ENCODE measurements at places on chromosomes 13 and 19. TPM values are rescaled to one million over a fixed set of nuclear protein-coding genes. Genes with fewer than 3 reads are reported as not detected.

Gene ACTL9
- polyA plus RNA-seq = not detected

Gene GIPC3
- polyA plus RNA-seq = 2.8 TPM

Gene C19orf67
- not detected for polyA plus RNA-seq

Gene F10
- 17.5 TPM for polyA plus RNA-seq

Gene DNM2
- 166 TPM for polyA plus RNA-seq

Gene RNF17
- not detected for polyA plus RNA-seq

Gene ZNF556
- polyA plus RNA-seq = 0.58 TPM

Gene RXFP2
- 0.37 TPM for polyA plus RNA-seq

Gene ATP5F1D
- 91.4 TPM for polyA plus RNA-seq

Gene PRR22
- 4.4 TPM for polyA plus RNA-seq

Gene DACT3
- polyA plus RNA-seq = 23.7 TPM

Gene ZNF429
- polyA plus RNA-seq = 17.3 TPM

GRCh38 chr13:58855283-58855682 lies 1223.7 kb downstream of the PCDH17 start:
- no peak for DNase-seq

GRCh38 chr13:92912629-92913028 lies 314.0 kb upstream of the GPC6 start:
- DNase-seq = no peak

GRCh38 chr13:88862095-88862620 lies 1191.0 kb downstream of the SLITRK5 start:
- no peak for DNase-seq

DNA sequence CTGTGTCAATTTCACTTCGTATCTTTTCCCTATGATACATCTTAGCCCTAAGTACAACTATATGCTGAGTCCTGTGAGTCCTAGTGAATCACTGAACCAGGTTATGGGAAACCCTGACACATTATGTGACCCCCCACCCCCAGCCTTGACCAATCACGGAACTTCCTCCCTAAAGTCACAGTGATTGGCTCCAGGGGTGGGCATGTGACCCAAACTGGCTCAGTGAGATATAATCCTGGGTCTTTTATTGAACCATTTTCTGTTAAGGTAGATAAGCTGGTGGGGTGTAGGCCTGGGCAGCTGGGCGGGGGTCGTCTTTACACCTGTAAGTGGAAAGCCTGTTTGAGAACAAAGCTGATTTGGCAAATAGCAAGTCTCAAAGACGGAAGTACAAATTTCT lies 19.8 kb upstream of the FBL start:
- no peak for DNase-seq

DNA sequence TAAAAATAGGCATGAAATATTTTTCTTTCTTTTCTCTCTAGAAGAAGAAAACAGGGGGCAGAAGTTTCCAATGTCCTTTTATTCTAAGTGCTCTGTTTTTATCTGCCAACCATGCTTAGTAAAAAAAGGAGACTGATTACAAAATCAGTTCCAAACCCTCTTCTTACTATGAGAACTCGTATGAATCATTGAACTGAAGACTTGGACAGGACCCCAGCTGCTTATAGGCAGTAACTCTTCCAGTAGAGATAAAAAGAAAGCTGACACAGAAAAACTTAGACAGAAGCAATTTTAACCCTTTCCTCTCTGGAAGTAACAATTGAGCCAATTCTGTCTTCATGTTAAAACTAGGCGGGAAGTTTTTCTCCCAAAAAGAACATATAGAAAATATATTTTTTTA lies 24.5 kb upstream of the FREM2 start:
- no peak for DNase-seq

DNA sequence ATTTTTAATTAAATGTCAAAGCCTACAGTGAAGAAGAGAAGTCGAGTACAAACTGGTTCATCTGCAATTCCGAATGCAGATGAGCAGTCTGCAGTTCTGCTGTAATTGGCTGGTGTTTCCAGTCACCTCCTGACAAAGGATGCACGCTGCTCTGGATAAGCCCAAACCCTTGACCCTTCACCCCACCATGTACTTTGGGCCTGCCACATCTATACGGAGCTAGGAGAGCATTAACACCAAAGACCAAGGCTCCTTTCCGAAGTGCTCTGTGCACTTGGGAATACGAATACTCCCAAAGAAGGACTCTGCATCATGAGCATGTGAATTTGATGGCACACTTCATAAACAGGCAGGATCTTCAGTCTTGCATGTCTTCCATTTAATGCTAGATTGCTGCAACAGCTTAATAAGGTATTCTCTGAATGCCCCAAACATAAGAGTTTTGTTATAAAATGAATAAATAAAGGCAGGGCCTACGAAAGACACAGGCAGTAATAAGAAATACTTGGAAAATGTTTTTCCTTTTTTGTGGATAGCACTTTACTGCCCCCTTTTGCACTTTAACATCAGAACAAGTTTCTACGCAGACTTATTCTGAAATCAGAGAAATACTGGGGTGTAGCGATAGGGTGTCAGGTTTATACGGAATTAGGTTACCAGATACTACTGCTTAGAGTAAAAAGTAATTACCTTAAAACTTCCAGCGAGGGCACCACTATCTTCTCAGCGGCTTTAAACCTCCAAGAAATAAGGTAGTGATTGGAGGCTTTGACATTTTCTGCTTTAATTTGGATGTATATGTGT lies 15.0 kb downstream of the EFNB2 start:
- DNase-seq = no peak

DNA sequence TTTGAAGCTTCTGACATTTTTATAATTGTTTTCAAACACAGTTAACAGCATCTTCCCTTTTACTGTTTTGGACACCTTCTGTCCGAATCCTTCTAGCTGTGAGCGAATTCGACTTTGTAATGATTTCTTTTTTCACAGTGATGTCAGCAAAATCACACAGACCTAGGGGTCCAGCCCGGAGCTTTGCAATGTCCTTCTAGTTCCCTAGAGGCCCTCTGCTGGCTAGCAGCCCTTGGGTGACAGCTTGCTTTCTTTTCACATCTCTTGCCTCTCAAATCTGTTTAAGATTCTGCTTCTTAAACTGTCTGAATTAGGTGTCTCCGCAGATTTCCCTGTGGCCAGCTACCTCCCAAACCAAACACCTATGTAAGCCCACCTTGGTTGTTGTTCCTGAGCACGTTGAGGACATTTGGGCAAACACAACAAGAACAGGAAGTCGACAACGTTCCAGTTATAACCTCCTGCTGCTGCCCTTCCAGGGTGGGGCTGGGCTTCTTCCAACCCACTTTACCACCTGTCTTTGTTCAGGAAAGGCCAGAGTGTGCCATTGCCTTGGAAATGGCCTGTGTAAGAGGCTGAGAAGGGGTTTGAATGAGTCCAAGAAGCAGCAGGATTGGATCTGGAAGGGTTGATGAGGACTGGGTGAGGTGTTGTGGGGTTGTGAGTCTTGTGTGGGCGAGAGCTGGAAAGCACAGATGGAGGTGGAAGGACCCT lies 123.1 kb downstream of the ATP8A2 start:
- no peak for DNase-seq

- DNase-seq = no peak
Observed at GRCh38 chr13:34335014-34336007, 517.4 kb downstream of the RFC3 start.

DNA sequence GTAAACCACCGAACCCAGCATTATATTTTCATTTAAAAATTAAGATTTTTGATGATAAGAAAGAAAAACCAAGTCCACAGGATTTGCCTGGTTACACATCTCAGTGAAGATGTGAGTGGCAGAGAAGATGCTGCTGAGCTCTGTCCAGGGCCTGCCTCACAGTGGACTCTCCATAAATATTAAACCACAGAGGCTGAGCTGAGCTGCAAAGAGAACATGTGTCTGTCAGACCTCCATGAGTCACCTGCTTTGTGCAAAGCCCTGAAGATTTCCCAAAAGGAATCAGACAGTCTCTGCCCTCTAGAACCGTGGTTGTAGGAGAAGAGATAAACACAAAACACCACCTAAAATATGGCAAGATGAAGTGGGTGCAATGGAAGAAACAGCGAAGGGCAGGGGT lies 127.2 kb upstream of the TSC22D1 start:
- no peak for DNase-seq

DNA sequence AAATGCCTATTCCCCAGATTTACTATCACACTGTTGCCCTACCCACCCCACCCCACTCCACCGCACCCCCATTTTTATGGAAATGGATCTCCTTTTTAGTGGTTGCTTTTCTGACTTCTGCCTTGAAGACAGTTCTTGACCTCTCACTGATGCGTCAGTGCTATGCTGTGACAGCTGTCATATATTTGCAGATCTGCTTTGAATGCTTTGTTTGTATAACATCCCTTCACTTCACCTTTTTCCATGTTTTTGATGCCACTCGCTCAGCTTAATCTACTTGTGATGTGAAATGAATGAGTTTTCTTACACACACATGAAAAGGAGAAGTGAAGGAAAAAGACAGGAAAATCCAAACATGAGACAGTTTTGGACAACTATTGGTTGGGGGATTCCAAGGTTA lies 731.0 kb downstream of the SLITRK6 start:
- no peak for DNase-seq

- DNase-seq = no peak
Observed at GRCh38 chr13:27349458-27349857, 75.0 kb upstream of the GTF3A start.

GRCh38 chr13:49418206-49418605 lies 25.7 kb downstream of the CAB39L start:
- DNase-seq = no peak

- DNase-seq = no peak
Observed at GRCh38 chr19:362683-363082, 18.1 kb upstream of the MIER2 start.

GRCh38 chr19:15974856-15975255 lies 26.0 kb downstream of the OR10H4 start:
- DNase-seq = no peak

DNA sequence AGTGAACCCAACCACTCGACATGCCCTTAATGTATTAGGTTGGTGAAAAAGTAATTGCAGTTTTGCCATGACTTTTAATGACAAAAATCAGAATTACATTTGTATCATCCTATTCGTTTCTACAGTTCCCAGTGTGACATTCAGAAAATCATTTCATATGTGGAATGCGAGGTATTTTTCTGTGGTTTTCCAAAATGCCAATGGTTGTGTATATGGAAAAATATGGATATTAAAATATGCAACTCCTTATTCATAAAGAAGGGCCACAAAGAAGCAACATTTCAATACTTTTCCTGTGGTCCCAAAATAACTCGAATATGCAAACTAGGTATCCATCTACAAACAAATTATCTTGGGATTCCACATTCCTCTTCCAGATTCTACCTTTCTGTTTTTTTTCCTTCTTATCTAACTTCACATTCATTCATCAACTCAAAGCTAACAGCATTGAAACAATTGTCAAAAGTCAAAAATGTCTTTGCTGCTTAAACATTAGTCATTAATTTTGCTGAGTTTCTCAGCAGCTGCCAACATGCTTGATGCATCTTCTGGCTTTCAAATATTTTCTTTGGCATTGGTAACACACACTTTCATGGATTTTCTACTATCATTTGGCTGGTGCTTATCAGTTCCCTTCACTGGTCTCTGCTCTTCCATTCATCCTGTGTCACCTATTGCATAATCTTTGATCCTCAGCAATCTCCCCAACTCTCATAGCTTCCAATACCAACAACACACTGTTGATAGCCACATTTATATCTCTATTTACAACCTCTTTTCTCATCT lies 1445.4 kb downstream of the EFNB2 start:
- no peak for DNase-seq

- no peak for DNase-seq
Observed at GRCh38 chr13:48505012-48505411, 27.9 kb downstream of the RCBTB2 start.

GRCh38 chr19:10918359-10918758 lies 10.1 kb downstream of the YIPF2 start:
- DNase-seq = no peak

DNA sequence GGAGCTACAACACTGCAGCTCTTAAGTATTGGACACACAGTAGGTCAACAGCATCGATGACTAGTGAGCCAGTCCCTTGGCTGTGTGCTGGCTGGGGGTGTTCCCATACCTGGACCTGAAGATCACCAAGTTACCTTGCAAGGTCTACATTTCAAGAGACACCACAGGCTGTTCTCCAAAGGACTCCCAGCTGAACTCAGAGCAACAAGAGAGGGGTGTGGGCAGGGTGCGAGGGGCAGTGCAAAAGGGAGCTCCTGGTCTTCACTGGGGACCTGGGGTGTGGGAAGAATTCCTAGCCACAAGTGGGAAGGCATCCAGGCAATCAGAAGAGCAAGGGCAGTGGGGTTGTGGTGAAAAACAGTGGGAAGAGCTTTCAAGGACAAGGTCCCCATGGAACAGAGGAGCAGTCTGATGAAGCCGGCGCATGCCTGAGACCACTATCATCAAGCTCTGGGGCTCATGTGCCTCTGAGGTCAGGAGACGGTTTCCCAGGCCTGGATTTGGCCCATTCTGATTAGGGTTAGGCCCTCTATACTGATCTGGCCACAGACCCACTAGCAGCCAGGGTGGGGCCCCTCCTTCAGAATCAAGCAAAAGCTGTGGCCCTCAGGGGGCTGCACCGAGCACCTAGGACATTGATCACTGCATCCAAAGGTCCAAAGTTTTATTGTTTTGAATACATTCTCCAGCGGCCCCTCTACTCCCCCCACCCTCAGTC lies 4.7 kb upstream of the GSK3A start:
- no peak for DNase-seq

DNA sequence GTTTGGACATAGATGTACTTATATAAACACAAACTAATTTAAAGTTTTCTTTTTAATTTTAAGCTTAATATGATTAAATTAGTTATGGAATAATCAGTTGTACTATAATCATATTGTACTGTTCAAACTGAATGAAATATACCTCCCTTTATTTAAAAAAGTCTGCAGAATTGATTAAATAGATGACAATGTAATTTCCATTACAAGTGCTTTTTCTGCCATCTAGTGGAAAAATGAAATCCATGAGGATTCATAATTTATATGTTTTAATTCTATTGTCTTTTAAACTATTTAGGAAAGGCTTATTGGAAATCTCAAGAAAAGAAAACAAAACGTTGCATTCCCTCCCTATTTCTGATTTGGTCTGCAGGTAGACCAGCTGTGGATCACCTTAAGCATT lies 30.9 kb downstream of the MZT1 start:
- DNase-seq = no peak

GRCh38 chr13:80262051-80262695 lies 78.8 kb downstream of the SPRY2 start:
- no peak for DNase-seq

GRCh38 chr19:648904-649801 lies 9.5 kb downstream of the FGF22 start:
- no peak for DNase-seq
